ENCODE measurements at places on chromosomes 16 and 17.

DNA sequence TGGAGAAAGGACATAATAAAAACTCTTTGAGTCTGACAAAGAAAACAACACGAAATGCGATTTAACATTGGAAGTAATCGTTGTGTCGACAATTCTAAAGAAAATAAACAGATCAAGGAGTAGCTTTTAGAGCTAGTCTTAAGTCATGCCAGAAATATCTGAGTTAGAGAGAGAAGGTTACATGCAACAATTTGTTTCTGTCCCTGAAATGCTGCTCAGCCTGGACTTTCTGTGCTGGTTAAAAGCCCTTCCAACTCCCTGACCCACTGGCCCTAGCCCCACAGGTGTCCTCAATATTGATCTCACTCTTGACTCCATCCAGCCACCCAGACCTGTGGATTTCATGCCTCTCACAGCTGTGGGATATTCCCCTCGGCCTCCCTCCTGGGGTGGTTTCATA, 33.2 kb upstream of the TEX2 start:
- no peak overlapping the region for H3K27ac ChIP-seq
- no peaks in the 10 kb centered on the region for H3K27me3 ChIP-seq
- H3K4me3 ChIP-seq: no peak overlapping the region
- no peak for DNase-seq

- H3K36me3 ChIP-seq: no peaks in the 10 kb centered on the region
- no peaks in the 10 kb centered on the region for H3K27me3 ChIP-seq
- H3K4me3 ChIP-seq: no peak overlapping the region
- no peak overlapping the region for H3K27ac ChIP-seq
- H3K4me1 ChIP-seq: no peaks in the 10 kb centered on the region
These were observed 14.9 kb downstream of the CMTM4 start for GRCh38 chr16:66681676-66682075.

- no peak for DNase-seq
- peak overlapping the region; percentile 63 for H3K4me3 ChIP-seq
- peaks cover 21% of the 10 kb centered on the region for H3K27me3 ChIP-seq
- H3K27ac ChIP-seq: no peak overlapping the region
These were observed 40.8 kb downstream of the MRM1 start for GRCh38 chr17:36641877-36642845.

GRCh38 chr16:17348042-17348783, 122.5 kb downstream of the XYLT1 start:
- no peak overlapping the region for H3K4me3 ChIP-seq
- H3K4me1 ChIP-seq: peaks cover 66% of the 10 kb centered on the region
- no peaks in the 10 kb centered on the region for H3K27me3 ChIP-seq
- no peaks in the 10 kb centered on the region for H3K36me3 ChIP-seq
- DNase-seq: no peak

DNA sequence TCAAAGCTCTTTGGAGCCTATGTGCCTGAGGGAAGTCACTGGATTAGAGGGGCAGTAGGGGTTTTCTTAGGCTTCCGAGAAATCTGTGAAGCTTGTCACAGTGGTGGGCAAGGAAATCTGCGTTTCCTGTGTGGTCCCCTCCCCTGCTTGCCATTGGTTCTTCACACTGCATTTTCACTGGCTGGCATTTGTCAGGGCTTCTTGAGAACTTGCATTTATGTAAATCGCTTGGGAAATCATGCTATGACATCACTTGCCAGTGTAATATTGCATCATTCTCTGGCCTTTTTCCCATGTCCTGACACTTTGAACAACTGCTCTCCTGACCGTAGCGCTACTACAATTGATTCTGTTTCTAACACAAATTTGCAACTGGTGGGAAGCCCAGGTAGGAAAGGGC, 1.8 kb downstream of the CACNG3 start:
- no peak overlapping the region for H3K27ac ChIP-seq
- no peak overlapping the region for H3K4me3 ChIP-seq
- H3K36me3 ChIP-seq: no peaks in the 10 kb centered on the region
- H3K4me1 ChIP-seq: no peaks in the 10 kb centered on the region
- H3K27me3 ChIP-seq: no peaks in the 10 kb centered on the region

DNA sequence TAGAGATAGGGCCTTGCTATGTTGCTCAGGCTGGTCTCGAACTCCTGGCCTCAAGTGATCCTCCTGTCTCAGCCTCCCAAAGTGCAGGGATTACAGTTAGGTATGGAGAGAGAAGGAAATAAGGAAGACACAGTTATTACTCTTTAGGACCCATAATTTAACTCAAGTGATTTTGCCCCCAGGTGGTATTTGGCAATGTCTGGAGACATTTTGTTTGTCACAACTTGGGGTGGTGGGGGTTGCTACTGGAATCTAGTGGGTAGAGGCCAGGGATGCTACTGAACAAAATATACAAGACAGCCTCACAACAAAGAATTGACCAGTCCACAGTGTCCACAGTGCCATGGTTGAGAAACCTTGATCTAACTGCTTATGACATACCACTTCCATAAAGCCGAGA, 64.1 kb downstream of the PRKCB start:
- no peak overlapping the region for H3K27ac ChIP-seq
- H3K27me3 ChIP-seq: no peaks in the 10 kb centered on the region
- no peaks in the 10 kb centered on the region for H3K4me1 ChIP-seq
- no peak overlapping the region for H3K4me3 ChIP-seq
- DNase-seq: no peak
- H3K36me3 ChIP-seq: no peaks in the 10 kb centered on the region

GRCh38 chr16:3152277-3152990, 17.6 kb downstream of the ZNF213 start:
- DNase-seq: no peak
- H3K4me3 ChIP-seq: peak overlapping the region; percentile 16
- H3K27me3 ChIP-seq: no peaks in the 10 kb centered on the region
- peak overlapping the region; percentile 76 for H3K27ac ChIP-seq

GRCh38 chr16:17585449-17586074, 114.8 kb upstream of the XYLT1 start:
- no peaks in the 10 kb centered on the region for H3K36me3 ChIP-seq
- no peaks in the 10 kb centered on the region for H3K27me3 ChIP-seq

- no peak overlapping the region for H3K27ac ChIP-seq
- H3K4me1 ChIP-seq: no peaks in the 10 kb centered on the region
These were observed 6.9 kb upstream of the TEX2 start for GRCh38 chr17:64269687-64270649.

- peaks cover 90% of the 10 kb centered on the region for H3K4me1 ChIP-seq
- H3K27ac ChIP-seq: peak overlapping the region; percentile 90
These were observed 14.9 kb downstream of the FOXK2 start for GRCh38 chr17:82534401-82534812.

- no peak overlapping the region for H3K4me3 ChIP-seq
- H3K4me1 ChIP-seq: no peaks in the 10 kb centered on the region
- no peaks in the 10 kb centered on the region for H3K36me3 ChIP-seq
These were observed 15.6 kb upstream of the CBFA2T3 start for GRCh38 chr16:88992351-88993165.

- DNase-seq: no peak
- H3K27me3 ChIP-seq: no peaks in the 10 kb centered on the region
- H3K36me3 ChIP-seq: no peaks in the 10 kb centered on the region
- no peak overlapping the region for H3K4me3 ChIP-seq
- no peak overlapping the region for H3K27ac ChIP-seq
These were observed 15.2 kb upstream of the ZNF469 start for GRCh38 chr16:88367560-88367959.

Measured in esophagus squamous epithelium (tissue), 5 donors.